DMS153 (cell line): ENCODE measurements at places on chromosomes 6 and 20.

- no peak for DNase-seq
Measured at GRCh38 chr6:96777113-96777512, 60.2 kb downstream of the GPR63 start.

- DNase-seq = no peak
Measured at GRCh38 chr6:159499034-159499433, 194.0 kb downstream of the SOD2 start.

- DNase-seq = no peak
Measured at GRCh38 chr6:114421199-114421598, 78.4 kb upstream of the HS3ST5 start.

DNA sequence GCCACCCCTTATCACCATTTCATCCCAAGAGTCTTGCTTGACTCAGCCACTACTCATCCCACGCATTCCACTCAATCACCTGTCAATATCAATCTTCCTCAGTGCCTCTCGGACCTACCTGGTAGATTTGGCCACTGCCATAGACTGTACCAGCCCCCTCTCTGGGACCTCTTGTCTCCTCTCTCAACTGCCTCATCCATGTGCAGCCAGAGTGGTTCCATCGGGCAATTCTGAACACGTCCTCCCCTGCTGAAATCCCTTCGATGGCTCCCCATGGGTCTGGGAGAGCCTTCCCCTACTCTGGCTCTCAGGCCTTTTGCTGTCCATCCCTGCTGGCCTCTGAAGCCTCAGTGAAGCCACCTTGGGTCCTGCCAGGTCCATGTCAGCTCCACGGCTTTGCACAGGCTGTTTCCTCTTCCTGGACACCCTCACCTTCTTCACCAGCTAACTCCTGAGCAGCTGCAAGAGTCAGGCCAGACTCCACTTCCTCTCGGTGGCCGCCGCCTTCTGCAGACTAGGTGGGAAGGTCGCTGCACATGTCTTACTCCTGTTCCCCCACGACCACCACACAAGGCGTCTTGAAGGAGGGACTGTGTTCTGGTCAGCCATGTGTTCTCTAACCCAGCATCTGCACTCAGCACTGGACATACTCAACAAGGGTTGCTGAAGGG is 120.4 kb downstream of the TOX2 start:
- no peak for DNase-seq

DNA sequence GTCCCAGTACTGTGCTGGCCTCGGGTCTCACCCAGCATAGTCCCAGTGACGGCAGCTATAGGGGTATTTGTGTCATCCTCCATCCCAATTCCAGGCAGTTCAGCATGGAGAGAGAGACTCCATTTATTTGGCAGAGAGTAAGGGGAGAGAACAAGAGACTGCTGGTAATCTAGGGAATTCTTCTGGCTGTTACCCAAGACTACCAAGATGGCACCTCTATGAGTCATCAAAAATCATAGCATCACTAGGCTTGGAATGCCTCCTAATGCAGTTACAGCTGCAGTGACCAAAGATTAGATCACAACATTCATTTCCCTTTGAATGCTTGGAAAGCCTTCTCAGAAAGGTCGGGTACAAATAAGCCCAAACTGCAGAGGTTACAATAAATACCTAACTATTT is 660.4 kb upstream of the FLRT3 start:
- no peak for DNase-seq

DNA sequence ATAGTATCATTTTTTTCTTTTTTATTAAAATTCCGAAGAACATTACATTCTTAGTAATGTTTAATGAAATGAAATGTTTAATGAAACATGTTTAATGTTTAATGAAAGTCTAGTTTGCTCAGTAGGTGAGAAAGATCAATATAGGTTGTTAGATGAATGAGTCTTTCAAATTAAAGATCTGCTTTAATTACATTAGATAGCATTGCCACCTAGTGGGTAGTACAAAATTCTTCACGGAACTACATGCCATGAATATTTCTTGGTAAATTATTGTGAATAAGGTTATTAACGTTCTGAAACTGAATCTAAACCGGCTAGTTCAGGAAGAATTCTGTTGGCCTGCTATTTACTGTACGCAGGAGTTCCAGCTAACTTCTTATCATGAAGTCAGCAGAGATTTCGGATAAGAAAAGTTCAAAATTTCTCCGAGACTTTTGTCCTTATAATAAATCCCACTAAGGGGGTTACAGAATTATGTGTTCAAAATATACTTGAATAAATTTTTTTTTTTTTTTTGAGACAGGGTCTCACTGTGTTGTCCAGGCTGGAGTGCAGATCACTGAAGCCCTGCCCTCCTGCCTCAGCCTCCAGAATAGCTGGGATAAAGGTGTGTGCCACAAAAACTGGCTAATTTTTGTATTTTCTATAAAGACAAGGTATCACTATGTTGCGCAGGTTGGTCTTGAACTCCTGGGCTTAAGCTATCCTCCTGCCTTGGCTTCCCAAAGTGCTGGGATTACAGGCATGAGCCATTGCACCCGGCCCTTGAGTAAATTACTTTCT is 7.9 kb upstream of the GMNN start:
- DNase-seq = no peak
